Astrocyte of the spinal cord (primary cell): ENCODE measurements at places on chromosomes 4 and X.
A peak's percentile ranks its signal among the peaks of the same experiment; 100 is the strongest.

DNA sequence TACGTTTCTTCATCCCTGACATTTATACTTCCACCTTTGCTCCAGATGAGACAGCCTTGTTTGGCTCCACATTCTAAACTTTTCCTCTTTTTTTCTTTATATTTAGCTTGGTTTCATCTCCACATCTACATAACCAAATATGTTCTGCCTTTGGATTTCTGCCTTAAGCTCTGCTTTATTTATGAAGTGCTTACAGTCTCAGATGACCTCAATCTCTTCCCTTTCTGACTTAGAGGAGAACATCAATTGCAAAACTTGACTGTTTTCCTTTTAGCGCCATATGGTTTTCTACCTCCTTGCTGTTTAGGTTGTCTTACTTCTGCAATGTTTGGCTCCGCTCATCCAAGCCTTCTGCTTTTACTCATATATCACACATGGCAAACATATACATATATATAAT is 7.5 kb downstream of the ASB5 start:
- DNase-seq, result no peak

DNA sequence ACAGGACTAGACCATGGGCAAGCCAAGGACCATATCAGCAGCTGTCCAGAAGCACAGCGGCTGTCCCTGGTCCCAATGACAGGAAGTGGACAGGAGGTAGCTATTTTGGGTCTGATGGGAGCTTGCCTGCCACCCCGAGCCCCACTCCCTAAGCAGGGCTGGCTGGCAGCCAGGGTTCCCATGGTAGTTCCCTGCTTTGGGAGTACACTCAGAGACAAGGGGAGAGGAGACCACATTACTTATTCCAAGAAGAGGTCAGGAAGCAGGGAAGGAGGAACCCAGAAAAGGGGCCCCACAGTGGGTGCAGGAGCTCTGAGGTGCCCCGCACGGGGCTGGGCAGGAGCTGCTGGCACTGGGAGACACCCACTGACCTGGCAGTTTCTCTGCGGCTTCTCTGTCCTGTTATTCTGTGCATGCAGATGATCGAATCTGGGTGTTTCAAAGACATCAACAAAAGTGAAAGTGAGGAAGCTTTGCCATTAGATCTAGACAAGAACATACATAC is 36.3 kb downstream of the HTT-AS start:
- no peak for DNase-seq

GRCh38 chr4:106315476-106315967 is 487 bp downstream of the TBCK start:
- peak; percentile 24 for DNase-seq

- peak; percentile 5 for DNase-seq
Measured at GRCh38 chr4:21991050-21991449, 42.5 kb upstream of the KCNIP4 start.

- DNase-seq, result no peak
Measured at GRCh38 chr4:2078584-2078983, 19.5 kb downstream of the NAT8L start.

DNA sequence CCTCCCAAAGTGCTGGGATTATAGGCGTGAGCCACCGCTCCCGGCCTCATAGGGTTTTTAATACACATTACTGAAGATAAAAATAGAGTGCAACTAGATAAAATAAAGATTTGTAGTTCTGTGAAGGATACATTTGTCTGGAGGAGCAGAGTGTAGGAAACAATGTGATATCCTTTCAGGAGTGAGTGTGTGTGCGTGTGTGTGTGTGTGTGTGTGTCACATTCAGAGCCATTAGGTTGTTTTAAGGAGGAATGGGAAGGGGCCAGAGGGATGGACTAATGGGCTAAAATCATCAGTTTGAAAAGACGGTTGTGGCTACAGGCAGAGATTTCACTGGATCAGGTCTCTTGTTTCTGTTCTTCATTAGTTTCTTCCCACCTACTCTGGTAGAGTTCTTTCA is 40.0 kb downstream of the RBPJ start:
- DNase-seq, result no peak

- DNase-seq, result no peak
Measured at GRCh38 chr4:54946741-54947140, 178.7 kb downstream of the KDR start.

GRCh38 chrX:150790021-150790420 is 96.8 kb downstream of the MTMR1 start:
- DNase-seq, result no peak

GRCh38 chr4:69056921-69057550 is 39.2 kb upstream of the UGT2B7 start:
- DNase-seq, result no peak

DNA sequence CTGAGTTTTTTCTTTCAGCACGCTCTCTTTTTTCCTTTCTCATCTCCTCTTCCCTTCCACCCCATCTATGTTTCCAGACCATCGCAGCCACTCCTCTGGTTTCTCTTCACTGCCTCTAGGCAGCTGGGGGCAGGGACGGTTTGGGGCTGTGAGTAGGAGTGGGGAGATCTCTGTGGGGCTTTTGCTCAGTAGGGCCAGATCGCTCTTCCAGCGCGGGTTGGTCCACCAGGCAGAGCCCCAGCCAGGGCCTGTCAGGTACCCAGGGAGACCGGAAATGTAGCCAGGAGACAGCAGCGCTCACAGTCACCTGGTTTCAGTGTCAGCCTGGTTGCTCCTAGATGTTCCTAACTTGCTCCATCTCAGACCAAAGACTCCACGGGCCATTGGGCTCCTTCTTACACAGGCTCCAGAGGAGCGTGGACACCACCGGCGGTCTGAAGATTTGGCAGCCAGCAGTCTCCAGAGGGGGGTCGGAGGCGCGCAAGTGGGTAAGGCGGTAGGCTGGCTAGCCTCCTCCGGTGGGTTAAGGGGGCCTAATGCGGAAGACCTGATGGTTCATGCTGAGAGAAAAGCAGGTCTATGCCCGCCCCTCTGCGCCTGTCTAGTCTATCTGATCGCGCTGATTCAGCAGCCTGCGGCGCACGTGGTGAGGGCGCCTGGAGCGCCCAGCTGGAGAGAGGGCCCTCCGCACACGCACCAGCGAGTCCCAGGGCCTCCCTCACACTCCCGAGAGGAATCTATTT is 1.8 kb downstream of the FGF5 start:
- DNase-seq, result peak; percentile 67

- DNase-seq, result peak; percentile 69
Measured at GRCh38 chr4:168524006-168524405, 27.2 kb downstream of the PALLD start.

- no peak for DNase-seq
Measured at GRCh38 chr4:92501456-92501855, 197.7 kb downstream of the GRID2 start.

GRCh38 chrX:40570346-40571093 is 10.2 kb upstream of the ATP6AP2 start:
- DNase-seq, result no peak

DNA sequence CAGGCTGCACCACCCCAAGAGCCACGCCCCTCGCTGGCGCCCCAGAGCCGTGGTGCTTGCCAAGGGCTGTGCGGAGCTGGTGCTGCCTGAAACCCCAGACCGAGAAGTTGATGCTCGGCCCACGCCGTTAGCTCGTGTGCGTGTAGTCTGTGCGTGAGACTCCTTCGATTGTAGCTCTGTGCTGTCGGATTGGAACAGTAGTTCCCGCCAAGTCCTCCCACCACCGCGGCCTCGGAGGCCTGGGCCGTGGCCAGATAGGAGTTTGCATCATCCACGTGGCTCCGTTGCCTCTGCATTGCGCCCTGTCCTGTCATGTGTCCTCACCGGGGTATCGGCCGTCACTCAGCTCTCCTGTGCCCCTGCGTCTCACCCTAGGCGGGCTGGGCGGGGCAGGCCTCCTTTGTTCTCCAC is 24.2 kb downstream of the TNIP2 start:
- DNase-seq, result no peak

GRCh38 chr4:174107746-174108354 is 175.6 kb downstream of the FBXO8 start:
- DNase-seq, result no peak

DNA sequence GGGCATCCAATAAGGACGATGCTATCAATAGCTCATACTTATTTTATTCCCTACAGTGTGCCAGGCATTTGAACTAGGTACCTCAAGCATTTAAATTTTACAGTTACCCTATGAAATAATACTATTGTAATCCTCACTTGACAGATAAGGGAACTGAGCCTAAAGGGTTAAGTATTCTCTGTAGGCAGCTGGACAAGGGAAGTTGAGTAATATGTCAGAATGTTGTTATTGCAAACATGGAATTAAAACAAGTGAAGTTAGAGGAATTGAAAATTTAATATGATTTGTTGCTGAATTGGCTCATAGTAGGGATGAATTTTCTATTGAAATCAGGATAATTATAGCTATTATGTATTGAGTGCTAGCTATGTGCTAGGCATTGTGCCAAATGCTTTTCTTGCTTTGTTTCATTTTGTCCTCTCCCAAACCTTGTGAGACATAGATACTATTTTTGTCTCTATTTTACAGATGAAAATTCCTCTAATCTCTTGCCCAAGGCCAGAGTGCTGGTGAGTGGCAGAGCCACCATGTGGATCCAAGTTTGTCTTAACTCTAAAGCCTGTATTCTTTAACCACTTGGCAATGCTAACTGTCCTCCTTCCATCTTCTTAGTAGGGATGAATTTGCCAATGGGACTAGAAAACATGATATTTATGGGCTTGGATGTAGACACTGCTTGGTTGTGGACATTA is 58.1 kb downstream of the TMEM164 start:
- DNase-seq, result no peak

DNA sequence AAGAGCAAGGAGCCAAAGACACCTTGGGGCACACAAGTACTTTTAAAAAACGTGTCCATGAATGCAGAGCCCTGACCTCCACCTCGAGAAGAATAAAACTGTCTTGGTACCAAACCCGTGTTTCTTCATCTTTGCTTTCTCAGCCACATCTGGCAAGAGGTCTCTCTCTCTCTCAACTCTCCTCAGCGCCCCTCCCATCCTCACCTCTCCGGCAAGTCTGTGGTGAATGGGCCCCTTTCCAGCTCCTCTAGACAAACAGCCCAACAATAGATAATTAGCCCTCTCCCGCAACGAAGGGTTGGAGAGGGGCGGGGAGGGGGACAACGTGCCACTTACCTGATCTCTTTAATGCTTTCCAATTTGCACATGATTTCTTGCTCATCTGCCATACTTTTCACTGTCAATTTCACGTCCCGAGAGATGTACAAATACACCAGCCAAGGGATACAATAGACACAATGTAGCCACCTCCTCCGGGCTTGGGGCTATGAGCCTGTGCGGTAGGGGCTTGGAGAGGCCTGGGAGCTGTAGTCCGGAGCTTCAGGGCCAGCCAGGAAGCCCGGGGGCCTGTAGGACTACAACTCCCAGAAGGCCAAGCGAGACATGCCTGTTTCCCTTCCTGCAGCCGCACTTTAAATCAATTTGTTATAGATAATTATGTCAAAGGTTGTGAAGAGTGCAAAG is at the start of gene ZC4H2:
TSS of gene ZC4H2 (minus strand) at position 462 of the 684 bp plus-strand sequence. CDS start at position 389, 73 bp downstream.
- DNase-seq, result peak; percentile 81

DNA sequence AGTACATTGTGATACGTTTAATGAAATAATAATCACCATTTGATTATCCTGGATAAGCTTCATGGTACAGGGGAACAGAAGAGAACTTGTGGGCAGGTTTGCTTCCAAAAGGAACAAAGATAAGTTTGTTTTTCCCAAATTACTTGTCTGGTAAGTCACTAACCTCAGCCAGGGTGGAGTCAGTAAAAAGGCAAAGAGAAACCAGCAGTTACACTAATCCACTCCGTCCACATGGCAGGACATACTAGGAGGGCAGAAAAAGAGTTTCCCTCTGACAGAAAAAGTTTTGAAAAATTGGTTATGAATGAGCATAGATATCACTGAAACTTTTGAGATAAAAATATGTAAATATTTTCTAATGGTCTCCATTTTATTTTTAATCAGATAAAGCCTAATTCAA is 285.9 kb downstream of the IL15 start:
- DNase-seq, result no peak

GRCh38 chr4:84878546-84878945 is 87.9 kb downstream of the WDFY3 start:
- no peak for DNase-seq

GRCh38 chr4:15164571-15164970 is 162.3 kb downstream of the CPEB2 start:
- DNase-seq, result no peak

- no peak for DNase-seq
Measured at GRCh38 chrX:130694983-130695382, 208.0 kb downstream of the ENOX2 start.

DNA sequence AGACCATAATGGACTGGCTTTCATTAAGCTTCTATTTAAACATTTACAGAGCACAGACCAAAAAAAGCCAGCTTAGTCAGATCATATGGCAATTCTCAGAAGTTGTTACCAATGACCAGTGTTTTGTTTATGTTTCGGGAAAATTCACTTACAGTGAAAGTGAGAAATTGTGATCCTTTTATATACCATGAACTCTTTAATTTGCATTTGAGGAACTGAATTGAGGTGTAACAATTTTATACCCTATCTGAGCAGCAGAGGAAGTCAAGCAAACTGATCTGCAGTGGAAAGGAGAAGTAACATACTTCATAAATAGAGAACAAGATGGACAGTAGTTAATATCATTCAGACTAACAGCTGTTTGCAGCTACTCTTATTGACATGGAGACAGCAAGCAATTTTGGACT is 97.1 kb downstream of the TMA16 start:
- DNase-seq, result no peak

- DNase-seq, result no peak
Measured at GRCh38 chrX:107560041-107560440, 68.3 kb upstream of the PRPS1 start.

GRCh38 chr4:137609718-137610430 is 77.6 kb upstream of the PCDH18 start:
- DNase-seq, result peak; percentile 22

DNA sequence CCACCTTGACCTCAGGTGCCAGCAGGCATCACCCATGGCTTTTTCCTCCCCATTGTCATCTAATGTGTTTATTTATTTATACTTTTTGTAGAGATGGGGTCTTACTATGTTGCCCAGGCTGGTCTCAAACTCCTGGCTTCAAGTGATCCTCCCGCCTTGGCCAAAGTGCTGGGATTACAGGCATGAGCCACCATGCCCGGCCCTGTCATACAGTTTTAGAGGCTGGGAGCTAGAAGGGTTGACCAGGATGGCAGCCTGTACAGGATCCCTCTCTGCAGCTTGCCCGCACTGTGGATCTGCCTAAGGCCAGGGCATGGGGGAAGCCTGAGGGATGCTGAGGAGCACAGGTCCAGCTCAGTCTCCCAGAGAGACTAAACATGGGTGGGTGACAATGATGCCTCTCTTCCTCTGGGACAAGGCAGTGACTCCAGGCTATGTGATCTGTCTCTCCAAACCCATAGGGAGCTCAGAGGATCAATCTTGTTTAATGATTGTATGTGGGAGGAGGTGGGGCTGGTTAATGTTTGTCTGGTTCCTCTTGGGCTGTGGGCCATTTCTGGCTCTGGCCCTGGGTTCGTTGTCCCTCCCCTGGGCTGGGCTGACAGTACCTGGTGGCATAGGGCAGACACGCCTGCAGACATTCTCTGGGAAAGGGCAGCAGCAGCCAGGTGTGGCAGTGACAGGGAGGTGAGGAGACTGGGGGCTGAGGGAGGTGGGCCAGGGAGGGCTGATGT is 8.3 kb upstream of the GJB1 start:
- DNase-seq, result no peak

- no peak for DNase-seq
Measured at GRCh38 chr4:118397623-118397979, 44.8 kb upstream of the PRSS12 start.
